Inflammatory macrophage treated with lipopolysaccharide for 1 hour (primary cell): ENCODE measurements at places on chromosomes 6 and 20.

DNA sequence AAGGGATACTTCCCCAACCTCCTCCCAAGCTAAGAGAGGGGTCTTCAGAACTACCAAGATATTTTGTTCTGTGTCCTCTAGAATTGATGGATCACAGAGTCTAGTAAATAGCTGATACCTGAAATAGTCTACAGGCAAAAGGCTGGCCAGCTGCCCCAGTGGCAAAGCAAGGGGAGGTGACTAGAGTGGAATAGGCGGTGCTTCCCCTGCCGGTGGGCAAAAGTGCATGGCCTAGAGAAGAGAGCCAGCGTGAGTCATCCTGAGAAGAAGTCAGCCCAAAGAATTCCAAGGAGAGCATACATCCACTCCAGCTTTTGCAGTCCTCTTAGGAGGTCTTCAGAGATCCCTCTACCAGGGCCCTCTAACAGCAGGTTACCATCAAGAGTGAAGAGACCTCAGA is 14.7 kb downstream of the DPPA5 start:
- DNase-seq, result no peak

GRCh38 chr6:26611599-26611998 is 14.8 kb downstream of the ABT1 start:
- no peak for DNase-seq

- no peak for DNase-seq
Measured at GRCh38 chr6:36793913-36794712, 45.1 kb downstream of the CPNE5 start.

DNA sequence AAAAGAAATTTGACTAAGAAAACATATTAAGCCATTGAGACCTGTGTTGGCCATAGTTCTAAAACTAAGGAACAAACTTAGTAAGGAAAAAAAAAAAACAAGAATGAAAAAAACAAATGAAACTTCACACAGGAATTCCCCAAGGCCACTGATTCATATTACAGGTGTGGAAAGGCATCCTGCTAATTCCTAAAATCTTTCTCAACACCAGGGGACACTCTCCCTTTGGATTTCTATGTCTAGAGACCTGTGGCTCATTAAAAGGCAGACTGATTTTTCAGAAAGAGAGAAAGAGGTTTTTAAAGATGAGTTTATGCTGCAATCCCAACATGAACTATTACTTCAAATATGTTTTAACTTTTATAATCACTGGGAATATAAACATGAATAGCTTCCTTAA is at the start of gene OR12D1:
Gene OR12D1, plus strand, starts transcription at position 341 of the 400 bp plus-strand sequence.
- DNase-seq, result no peak
